ENCODE measurements at places on chromosomes 11 and 22.
A peak's percentile ranks its signal among the peaks of the same experiment; 100 is the strongest.

- no peak for DNase-seq
These were observed 5.2 kb upstream of the ZP1 start for GRCh38 chr11:60862171-60862570.

GRCh38 chr11:126175393-126175792, 36.1 kb downstream of the RPUSD4 start:
- DNase-seq: no peak

DNA sequence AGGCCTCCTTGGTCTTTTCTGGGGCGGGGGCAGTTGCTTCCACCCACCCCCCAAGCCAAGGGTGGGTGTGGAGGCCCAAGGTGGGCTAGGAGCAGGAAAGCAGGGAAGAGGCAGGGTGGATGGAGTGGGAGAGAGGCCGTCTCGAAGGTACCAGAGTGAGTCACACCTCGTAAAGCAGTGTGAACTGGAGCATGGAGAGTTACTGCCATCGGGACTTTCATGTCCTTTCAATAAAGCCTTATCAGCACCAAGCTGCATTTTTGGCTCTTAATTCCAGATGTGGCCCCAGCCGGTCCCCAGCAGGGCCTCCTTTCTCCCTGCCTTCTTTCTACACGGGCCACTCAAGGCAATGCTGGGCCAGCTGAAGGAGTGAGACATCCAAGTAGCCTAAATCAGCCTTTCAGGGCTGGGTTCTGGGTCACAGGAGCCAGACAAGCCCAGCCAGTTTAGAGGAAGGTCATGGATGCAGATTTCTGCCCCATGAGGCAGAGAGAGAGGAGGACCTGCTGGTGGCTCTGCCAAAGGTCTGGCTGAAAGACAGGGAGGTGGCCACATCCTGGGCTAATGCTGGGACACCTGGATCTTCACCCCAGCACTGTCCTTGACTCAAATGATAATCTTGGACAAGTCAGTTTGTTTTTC, 59.0 kb upstream of the CD82 start:
- DNase-seq: no peak

- DNase-seq: peak; percentile 59
These were observed 1.5 kb downstream of the TMEM121B start for GRCh38 chr22:17119481-17120202.

DNA sequence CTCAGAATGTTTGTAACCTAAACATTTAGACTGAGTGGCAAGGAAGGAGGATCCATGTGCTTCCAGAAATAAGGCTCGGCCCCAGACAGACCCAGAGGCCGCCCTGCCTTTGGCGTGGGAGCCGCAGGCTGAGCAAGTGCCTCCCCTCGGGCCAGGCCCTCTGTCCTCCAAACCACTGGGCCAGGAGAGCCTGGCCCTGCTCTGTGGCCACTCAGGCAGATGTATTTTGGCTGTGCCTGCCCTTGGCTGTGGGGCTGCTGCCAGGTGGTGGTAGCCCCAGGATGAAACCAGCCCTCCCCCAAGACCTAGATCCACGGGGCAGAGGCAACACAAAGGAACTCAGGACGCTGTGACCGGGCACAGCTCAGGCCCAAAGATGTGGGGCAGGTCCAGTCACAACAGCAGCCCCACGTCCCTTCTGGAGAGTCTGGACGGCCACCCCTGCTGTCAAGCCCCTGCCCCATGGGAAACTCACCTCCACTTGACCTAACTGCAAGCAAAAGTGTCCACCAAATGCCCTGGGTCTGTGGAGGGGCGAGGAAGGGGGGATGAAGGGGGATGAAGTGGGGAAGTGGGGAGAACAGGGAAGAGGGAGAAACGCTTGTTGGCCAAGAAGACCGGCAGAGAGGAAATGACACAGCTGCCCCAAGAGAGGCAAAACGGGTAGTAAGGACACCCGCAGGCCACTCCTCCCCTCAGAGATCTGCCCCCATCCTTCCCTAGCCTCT, 24.0 kb downstream of the PISD start:
- DNase-seq: no peak

GRCh38 chr22:19756288-19757128, 4.1 kb upstream of the TBX1 start:
- DNase-seq: peak; percentile 37

DNA sequence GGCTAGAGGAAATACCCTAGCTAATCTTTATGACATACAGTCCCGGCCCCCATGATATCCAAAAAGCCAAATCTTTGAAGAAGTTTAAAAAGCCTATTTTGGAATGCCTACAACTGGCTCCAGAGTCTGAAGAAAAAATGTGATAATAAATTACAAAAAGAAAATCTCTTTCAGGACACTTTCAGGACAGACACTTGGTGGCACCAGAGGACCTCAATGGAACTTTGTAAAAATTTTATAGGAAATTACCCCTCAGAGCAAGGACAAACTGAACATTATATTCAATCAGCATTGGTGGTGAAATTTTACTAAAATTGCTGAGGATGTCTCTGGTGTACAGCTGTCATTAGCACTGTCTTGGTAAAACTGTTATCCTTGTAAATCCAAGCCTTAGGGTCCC, 81.0 kb downstream of the CCDC73 start:
- no peak for DNase-seq

- no peak for DNase-seq
These were observed 49.8 kb downstream of the SMCO4 start for GRCh38 chr11:93493252-93493897.

DNA sequence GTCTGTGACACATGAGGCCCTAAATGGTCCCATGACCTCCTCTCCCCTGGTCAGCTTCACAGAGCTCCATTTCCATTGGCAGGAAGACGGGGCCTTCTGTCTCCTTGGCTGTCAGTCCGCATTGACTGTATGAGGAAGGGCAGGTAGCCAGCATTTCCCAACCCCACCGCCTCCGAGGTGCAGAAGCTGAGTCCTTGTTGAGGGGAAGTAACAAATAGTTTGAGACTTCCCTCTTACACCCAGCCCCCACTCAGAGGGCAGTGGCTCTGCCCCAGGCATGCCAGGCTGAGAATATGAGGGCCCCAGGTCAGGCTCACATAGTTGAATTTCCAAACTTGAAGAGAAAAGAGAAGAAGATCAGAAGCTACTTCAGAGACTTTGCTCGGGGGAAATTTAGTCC, 611.1 kb downstream of the BRD1 start:
- no peak for DNase-seq

DNA sequence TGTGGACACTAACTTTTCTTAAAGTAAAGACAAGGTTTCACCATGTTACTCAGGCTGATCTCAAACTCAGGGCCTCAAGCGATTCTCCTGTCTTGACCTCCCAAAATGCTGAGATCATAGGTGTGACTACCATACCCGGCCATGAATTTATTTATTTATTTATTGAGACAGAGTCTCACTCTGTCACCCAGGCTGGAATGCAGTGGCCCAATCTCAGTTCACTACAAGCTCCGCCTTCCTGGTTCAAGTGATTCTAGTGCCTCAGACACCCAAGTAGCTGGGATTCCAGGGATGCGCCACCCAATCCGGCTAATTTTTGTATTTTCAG, 29.7 kb upstream of the PCF11 start:
- DNase-seq: no peak

GRCh38 chr11:96112192-96113128, 188.6 kb upstream of the MTMR2 start:
- no peak for DNase-seq

DNA sequence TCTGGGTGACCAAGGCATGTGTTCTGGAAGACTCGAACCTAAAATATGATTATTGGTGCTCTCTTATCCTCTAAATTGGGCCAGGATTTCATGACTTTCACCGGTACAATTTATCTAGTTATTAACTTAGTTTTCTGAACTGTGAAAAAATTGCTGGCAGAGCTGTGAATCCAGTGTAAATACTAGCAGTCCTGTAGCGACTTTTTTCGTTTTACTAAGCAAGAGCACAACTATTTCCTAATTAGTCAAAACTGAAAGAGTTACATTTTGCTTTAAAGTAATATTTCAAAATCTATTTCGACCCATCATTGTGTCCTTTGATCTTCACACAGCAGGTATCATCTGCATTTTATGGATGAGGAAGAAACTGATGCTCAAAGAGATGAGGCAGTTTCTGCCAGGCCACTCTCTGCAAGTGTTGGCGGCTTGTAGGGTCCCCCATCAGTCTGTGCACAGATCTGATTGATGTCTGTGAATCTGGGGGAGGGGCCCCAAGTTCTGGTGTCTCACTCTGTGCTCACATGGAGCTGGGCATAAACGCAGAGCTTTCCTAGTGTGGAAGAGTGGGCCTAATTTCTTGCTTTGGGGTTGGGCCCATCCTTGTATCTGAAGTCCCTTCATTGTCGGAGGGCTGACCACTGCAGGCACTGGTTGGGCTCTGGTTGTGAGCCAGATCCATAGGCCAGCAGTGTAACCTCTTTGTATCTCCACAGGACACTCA, 1.4 kb upstream of the TRMT2A start:
- no peak for DNase-seq

DNA sequence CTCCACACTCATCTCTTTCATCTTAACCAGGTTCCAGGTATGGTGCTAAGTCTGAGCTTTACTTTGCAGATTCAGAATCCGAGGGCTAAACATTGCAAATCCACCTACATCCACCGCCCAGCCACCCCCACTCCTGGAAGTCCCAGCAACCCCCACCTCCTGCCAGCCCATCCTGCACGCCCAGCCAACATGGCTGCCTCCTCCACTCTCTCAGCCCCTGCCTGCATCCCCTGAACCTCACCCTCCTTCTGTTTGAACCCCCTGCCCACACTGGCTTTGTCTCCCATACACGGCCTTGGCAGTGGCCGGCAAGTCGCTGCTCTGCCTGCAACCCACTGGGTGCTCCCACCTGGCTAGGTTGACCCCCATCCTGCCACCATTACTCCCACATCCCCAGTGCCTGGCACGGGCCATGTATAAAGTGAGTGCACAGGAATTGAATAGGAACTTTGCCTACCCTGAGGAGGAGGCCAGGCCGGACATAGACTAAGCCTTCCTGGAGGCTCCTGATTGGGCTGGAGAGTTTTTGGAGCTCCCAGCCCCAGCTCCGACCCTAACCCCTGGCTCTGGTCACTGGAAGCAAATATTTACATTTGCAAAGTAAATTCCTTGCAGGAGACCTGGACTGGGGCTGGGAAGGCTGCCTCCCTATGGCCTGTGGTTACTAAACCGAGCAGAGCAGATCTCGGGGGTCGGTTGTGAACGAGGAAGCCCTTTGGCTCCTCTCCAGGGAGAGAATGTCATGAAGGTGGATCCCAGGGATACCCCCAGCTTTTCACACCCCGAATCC, 14.4 kb downstream of the EMID1 start:
- DNase-seq: no peak

DNA sequence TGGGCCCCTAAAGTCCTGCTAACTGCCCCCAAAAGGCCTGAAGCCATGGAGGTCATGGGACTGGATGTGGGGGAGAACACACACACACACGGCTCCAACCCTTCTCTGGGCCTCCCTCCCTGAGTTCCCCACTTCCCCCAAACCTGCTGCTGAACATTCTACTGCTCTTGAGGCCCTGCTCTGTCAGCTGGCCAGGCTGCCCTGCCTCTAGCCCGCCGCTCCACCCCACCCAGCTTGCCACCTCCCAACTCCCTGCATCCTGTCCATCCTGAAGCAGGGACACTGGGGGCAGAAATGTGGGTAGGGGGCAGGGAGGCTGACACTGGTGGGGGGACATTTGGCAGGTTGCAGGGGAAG, 1.0 kb downstream of the KCNJ4 start:
- no peak for DNase-seq

DNA sequence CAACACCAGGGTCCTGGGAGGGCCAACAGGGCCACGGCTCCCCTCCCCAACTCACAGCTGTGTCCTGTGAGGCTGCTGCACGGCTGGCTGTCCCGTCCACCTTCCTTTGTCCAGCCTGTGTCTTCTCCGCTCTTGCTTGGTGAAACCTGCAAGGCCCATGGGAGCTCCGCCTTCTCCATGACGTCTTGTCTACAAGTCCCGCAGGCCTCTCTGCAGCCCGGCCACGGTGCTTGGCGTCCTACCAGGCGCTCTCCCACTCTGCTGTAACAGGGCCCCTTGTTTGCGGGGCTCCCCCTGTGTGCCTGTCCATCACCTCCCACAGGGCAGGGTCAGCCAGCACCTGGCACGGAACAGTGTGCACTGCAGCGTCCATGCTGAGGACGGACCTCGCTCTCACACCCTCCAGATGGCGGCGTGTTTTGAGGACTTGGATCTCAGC, 866.8 kb downstream of the TBC1D22A start:
- DNase-seq: no peak

DNA sequence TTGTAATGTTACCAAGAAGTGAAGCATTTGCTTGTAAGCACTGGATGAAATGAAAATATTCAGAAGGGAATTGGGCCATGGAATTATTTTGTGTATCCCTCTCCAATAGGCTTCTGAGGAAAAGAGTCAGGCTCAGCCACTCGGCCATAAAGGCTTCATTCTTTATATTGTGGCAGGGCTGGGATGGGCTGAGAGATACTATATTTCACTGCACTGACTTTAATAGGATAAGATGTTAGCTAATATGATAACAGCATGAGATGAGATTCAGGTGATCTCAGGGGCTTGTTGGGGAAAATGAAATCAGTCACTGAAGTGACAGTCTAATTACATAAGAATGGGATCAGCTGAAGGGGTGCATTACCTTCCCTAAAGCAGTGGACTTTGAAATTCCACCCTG, 7.3 kb upstream of the TRIM44 start:
- no peak for DNase-seq

DNA sequence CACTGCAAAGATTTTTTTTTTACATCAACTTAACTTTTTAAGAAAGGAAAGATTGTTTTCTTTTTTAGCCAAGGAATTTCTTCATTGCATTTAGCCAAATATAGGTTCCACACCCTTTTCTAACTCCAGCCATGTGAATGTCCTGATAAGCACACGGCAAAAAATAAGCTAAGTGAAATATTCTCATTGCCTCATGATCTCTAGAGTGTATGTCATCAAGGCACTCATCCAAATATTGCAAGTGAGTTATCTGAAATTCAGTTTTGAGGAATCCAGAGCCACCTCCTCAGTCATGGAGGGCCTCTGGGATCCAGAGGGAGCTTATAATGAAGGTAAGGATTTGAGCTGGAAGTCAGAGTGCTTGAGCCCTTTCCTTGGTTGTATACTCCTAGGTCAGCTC, 80.0 kb downstream of the BLID start:
- no peak for DNase-seq

DNA sequence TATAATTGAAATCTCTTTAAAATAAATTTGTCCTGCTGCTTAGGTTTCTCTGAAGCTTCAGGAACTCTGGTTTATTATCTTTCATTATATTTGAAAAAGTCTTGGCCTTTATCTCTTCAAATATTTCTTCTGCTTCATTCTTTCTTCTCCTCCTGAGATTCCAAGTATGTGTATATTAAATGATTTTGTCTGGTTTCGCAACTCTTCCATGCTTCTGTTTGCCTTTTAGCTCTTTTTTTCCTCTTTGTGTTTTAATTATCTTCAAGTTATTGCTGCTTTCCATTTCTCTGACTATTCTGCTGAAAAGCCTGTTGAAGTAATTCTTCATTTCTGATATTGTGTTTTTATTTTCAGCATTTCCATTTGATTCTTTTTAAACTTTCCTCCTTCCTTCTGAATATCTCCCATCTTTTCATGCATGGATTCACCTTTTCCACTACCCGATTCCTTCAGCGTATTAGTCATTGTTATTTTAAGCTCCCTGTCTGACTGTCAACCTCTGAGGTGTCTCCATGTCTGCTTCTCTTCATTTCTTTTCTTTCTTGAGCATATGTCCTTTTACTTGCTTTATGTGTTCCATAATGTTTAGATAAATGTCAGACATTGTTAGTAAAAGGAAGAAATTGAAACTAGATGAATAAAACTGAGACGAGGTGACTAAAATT, 46.6 kb upstream of the CTSC start:
- no peak for DNase-seq

GRCh38 chr22:20951932-20952380, 15.1 kb upstream of the AIFM3 start:
- DNase-seq: no peak
